ENCODE measurements at places on chromosomes 2 and 18.

DNA sequence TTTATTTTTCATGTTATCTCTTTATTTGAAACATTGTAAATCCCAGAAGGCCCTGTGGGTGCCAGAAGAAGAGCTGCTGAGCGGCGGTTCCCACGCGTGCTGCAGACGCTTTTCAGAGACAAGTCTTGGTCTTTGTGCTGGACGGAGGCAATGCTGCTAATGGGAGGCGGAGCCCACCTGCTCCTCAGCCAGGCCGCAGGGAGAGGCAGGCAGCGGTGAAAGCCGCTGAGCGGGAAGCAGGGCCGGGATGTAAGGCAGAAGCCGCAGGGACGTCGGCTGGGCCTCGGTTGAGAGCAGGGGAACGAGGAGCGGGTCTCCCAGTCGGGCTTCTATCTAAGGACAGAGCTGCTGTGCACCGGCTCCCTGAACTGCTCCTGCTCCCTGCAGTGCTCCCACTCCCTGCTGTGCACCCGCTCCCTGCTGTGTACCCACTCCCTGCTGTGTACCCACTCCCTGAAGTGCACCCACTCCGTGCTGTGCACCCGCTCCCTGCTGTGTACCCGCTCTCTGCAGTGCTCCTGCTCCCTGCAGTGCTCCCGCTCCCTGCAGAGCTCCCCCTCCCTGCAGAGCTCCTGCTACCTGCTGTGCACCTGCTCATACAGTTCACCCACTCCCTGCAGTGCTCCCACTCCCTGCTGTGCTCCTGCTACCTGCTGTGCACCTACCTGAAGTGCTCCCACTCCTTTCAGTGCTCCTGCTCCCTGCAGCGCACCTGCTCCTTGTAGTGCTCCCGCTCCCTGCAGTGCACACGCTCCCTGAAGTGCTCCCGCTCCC is 16.4 kb downstream of the TMEM18 start:
- no peak for DNase-seq

GRCh38 chr18:9898792-9899549 is 13.2 kb downstream of the TXNDC2 start:
- DNase-seq = peak; percentile 21

DNA sequence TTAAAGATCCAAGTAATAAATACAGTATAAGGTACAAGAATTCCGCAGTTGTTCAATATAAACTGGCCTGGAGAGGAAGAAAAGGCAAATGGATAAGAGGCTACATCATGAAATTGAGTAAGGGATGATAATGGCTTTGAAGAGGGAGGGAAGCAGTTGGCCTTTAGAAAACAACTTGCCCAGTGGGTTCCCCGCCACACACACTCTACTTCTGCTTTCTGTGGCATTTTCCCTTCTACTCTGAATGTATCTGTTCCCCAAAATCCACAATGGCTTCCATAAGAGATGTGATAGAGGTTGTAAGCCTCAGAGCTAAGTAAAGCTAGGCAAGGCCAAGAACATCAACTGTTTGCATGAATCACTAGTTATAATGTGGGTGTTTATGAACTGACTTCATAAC is 221.3 kb downstream of the MBD2 start:
- DNase-seq = no peak

DNA sequence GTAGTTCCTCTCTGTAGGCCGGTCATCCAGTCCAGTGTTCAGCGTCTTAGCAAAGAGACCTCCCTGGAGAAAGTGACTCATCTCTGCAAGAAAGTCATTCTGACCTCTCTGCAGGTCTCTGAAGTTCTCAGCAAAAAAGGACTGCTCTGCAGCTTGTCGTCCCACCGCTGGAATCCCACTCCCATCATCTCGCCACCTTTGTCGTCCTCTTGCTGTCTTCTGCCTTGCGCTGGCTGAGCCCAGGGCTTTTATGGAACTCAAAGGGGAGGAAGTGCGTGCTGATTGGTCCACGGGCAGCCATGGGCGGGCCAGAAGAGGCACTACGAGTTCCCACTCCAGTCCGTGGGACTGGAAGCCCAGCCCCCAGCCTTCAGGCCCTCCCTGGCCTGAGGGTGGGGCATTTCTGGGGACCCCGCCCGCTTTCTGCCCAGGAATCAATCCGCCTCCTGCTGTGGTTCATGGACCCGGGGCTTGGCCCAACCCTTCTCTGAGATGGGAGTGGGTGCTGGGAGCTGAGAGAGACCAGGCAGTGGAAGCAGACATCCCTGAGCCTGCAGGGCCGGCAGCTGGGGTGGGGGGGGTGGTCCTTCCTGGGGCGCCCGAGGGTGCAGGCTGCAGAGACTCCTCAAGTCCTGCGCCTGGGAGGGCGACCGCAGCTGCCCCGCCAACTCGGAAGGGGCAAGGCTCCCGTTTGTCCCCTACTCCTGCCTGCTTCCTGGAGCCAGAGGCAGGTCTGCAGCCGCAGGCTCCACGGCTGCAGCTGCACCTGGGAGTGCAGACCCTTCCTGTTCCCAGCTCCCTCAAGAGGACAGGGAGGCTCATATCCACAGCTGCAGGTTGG is 660.7 kb upstream of the RAB6C start:
- DNase-seq = no peak

- no peak for DNase-seq
Measured at GRCh38 chr2:207970147-207970825, 55.0 kb downstream of the PLEKHM3 start.

GRCh38 chr2:72191441-72191840 is 43.8 kb upstream of the CYP26B1 start:
- DNase-seq = no peak

GRCh38 chr2:145228506-145228905 is 708.6 kb upstream of the ZEB2 start:
- peak; percentile 2 for DNase-seq

All from bronchial epithelial cell (primary cell).